Tongue (tissue), 3 donors: ENCODE measurements at places on chromosomes 4 and X. TPM values are rescaled to one million over a fixed set of nuclear protein-coding genes. Genes with fewer than 3 reads are reported as not detected.

DNA sequence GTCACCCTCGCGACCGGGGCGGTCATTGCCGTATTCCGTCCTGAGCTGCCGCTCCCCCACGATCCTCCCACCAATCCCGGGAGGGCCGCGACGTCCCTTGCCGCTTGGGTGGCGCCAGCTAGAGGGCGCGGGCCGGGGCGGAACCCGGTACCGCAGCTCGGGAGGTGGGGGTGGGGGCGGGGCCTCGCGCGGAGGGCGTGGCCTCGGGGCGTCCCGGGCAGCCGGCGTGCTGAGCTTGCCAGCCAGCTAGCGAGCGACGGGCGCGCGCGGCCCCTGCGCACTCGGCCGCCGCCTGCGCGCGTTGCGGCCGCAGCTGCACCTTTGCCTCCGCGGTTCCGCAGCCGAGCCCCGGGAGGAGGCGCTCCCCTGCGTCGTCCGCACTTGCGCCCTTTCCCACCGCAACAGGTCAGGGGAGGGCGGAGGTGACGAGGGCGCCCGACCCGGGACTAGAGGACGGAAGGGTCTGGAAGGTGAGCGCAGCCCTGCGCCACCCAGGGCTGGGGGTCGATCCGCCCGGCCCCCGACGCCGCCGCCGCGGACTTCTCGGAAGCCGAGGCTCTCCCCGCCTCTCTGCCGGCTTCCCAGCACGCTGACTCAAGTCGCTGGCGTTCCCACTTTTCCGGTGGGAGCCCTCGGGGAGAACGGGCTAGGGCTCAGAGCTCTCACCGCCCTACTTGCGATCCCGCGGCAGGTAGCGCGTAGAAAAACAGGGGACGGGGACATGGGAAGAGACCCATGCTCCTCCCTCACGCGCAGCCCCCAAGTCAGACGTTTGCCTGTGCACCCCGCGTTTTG, at the start of gene AFF1:
Gene AFF1, plus strand, starts transcription at position 241 of the 795 bp plus-strand sequence. CDS start 13,523 bp downstream, outside the sequence.
- DNase-seq: peak; percentile 90

Gene ZNF630
- total RNA-seq: 4.6 TPM

DNA sequence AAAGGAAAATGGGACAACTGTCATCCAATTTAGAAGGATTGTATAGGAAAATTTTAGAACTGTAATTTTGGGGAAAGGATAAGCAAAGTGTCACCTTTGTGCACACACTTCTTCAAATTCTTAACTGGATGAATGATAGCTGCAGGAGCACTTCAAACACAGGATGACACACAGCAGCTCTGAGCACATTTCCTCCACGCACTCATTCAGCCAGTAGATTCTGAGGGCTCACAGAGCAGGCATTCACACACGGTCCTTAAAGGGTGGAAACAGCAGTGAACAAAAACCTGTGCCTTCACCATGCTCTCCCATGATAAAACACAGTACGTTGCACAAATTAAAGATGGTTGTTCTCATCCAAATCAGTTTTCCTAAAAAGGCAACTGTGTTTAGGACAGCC, 38.5 kb upstream of the KLF3 start:
- DNase-seq: no peak

GRCh38 chr4:144655491-144655890, 9.5 kb downstream of the HHIP start:
- no peak for DNase-seq

DNA sequence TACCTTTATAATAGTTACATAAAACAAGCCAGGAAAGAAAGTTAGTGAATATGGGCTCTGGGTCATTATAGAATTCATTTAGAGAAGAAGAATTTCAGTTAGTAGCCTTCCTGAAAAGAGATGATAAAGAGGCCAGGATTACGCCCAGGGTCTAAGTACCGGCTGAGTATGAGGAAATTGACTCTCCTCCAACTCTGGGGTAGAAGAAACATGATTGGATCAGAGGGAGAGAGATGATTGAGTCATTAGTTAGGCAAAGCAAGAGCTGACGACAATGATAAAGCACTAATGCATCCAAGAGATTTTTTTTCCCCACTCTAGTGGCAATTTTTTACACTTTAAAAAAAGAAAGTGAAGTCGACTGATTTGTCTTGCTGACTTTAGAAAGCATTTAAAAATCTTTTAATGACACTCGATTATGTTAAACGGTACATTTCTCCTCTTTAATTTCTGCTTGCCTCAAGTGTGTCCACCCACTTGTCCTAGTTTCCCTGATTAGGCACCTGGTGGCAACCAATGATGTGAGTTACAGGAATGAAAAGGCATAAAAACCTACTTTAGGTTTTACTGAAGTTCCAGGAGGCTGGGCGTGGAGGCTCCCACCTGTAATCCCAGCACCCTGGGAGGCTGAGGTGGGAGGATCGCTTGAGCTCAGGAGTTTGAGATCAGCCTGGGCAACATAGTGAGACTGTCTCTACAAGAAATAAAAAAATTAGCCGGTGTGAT, 37.3 kb upstream of the IGFBP7 start:
- DNase-seq: no peak

DNA sequence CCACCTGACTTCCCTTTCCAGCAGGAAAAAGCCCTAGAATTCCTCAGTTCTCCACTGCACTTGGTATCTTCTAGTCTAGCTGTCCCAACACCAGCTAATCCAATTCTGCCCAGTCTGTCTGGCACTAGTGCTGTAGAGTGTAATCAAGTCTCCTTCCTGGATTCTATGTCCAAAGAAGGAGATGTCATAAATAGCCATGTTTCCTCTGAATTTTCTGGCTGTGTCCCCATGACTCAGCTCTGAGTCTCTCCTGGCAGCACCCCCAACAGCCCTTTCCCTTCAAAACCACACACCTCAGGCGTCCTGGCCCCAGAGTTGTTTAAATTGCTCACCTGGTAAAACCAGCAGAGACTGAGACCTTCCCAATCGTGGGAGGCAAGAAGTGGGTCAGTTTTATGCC, 197.2 kb downstream of the GRXCR1 start:
- DNase-seq: no peak

- no peak for DNase-seq
These were observed 21.4 kb downstream of the GAB3 start for GRCh38 chrX:154729439-154729838.

GRCh38 chrX:22063284-22063683, 31.2 kb downstream of the PHEX start:
- no peak for DNase-seq

DNA sequence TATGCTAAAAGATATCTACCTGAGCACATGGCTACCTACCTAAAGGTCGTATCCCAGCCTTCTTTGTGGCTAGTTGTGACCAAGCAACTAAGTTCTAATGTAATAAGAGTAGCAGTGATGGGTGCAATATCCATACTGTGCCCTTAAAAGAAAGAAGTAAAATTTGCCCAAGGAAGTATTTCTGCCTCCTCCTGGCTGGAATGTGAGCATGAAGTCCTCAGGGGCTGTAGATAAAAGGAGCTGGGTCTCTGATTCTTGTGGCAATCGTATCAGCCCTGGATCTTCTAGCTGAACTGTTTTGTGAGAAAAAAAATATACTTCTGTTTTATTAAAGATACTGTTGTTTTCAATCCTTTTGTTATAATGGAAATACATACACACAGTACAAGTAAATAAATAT, 217.4 kb downstream of the GPAT3 start:
- DNase-seq: no peak

DNA sequence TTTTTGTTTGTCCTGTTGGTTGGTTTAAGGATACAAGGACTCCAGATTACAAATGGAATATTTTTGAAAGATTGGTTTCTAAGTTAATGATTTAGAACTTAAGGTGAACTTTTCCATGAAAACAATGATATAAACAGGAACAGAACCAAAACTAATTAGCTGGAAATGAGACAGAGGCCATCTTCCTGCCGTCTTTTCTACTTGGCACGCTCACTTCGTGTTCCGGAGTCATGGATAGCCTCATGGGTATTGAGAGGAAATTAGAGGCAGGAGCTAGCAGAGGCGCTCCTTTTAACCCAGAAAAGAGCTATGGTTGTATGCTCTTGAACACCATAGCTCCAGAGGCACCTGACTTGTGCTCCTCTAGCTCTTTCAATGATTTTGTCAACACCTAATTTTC, 2.4 kb downstream of the FAM241A start:
- DNase-seq: peak; percentile 5

DNA sequence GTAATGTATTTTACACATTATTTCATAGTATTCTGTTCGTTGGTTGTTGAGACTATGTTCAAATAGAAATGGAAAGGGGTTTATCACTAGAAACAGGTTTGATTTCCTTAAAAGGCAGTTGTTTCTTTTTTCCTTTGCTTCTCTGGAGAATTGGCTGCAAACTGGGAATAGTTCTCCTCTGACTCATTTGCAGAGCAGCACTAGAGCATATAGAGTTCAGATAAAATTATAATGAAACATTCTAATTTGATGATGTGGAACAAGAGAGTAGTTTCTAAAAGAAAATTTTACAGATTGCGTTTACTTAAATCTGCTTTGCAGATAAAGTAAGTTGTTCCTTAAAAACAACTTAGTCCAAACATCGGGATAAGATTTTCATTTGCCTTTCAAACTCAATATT, 29.7 kb downstream of the SYNPO2 start:
- DNase-seq: peak; percentile 62
